ENCODE measurements at places on chromosomes 7 and 10.

DNA sequence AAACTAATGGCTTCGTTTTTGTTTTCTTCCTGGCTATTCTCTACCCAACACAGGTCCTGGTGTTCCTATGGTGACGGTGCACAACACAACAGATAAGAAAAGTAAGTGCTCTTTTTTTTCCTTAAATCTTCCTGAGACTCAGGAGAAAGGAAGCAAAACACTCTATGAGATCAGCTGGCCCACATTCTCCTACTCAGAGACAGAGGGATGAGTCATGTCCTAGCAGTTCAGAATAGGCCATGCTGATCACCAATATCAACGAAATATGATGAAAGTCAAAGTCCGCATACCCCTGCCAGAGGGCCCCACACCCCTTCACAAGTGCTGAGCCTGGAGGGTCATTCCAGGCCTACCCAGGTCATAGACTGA, 149.2 kb downstream of the PAXIP1 start:
- DNase-seq: no peak
- no peak overlapping the region for H3K4me3 ChIP-seq
- H3K36me3 ChIP-seq: no peaks in the 10 kb centered on the region

DNA sequence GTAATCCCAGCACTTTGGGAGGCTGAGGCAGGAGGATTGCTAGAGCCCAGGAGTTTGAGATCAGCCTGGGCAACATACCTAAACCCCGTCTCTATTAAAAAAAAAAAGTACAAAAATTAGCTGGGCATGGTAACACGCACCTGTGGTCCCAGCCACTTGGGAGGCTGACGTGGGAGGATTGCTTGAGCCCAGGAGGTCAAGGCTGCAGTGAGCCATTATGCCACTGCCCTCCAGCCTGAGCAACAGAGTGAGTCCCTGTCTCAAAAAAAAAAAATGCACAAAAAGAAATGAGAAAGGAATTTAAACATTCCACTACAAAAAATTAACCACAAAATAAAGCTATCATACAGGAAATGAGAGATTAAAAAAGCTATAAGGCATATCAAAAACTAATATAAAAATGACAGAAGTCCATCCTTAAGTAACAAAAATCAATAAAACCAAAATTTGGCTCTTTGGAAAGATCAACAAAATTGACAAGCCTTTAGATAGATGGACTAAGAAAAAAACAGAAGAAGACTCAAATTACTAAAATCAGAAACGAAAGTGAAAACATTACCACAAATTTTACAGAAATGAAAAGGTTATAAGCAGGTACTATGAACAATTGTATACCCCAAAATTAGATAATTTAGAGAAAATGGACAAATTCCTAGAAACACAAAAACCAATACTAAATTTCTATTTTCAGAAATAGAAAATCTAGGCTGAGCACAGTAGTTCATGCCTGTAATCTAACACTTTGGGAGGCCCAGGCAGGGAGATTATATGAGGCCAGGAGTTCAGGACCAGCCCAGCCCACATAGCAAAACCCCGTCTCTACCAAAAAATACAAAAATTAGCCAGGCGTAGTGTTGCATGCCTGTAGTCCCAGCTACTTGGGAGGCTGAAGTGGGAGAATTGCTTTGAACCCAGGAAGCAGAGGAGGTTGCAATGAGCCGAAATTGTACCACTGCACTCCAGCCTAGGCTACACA, 42.4 kb upstream of the NANOS1 start:
- no peak for DNase-seq
- H3K4me1 ChIP-seq: no peaks in the 10 kb centered on the region
- no peaks in the 10 kb centered on the region for H3K36me3 ChIP-seq
- H3K27me3 ChIP-seq: no peaks in the 10 kb centered on the region
- H3K4me3 ChIP-seq: no peak overlapping the region
- no peak overlapping the region for H3K27ac ChIP-seq

DNA sequence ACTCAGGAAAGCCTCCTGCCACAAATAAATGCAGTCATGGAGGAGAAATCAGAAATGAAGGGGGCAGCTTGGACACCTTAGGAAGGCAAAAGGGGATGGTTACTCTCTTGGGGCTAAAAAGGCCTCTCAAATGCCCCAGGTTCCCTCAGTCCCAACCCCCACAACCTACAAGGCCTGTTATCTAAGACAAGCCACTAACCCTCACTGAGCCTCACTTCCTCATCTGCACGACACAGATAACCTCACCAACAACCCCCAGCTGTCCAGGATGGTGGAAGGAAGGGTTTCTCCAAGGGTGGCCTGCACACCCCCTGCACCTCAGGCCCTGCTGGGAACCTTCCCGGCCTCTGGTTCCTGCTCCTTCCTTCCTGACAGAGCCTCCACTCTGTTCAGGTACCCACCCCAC, 29.2 kb downstream of the SORBS1 start:
- no peaks in the 10 kb centered on the region for H3K27me3 ChIP-seq
- no peak overlapping the region for H3K4me3 ChIP-seq
- H3K36me3 ChIP-seq: no peaks in the 10 kb centered on the region
- no peak for DNase-seq
- H3K27ac ChIP-seq: peak overlapping the region; percentile 43

DNA sequence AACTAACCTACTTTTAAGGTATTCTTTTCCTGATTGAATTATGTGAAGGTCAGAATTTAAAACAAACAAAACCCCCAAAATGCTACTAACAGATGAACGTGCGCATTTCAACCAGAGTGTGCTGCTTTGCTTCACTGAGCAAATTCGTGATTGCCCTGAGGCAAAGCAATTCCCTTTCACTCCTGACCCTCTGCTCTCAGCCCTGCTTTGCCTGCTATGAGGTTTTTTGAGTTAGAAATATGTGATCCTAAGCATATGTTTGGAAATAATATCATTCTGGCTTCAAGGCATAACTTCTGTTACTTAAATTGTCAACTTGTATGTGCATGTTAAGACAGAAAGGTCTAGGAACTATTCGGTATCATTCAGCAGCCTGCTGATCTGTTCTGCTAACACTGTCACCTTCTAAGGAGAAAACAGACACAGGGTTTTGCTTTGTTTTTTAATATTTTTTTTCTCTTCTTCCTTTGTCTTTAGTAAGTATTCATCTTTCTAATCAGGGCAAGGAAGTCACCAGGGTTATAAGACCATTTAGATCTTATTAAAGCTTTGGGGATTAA, 124.2 kb downstream of the GNAT3 start:
- H3K4me3 ChIP-seq: no peak overlapping the region
- H3K36me3 ChIP-seq: no peaks in the 10 kb centered on the region

DNA sequence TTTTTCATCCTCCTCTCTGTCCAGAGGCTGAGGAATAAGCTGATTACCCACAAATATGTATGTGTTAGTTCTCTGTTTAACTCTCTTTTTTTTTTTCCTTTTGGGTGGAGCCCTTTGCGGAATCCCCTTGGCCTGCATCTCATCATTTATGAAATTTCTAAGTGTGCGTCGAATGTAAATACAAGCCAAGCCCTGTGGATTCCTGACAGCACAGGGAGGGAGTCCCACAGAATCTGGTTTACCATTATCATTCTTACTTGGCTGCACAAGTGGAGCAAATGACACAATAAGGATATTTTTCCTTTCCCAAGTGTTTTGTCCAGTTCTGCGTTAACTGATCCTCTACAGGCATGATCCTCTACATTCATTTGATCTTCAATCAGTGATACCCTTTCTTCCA, 11.4 kb downstream of the STK31 start:
- H3K4me1 ChIP-seq: no peaks in the 10 kb centered on the region
- H3K36me3 ChIP-seq: no peaks in the 10 kb centered on the region
- H3K4me3 ChIP-seq: no peak overlapping the region
- no peak for DNase-seq

DNA sequence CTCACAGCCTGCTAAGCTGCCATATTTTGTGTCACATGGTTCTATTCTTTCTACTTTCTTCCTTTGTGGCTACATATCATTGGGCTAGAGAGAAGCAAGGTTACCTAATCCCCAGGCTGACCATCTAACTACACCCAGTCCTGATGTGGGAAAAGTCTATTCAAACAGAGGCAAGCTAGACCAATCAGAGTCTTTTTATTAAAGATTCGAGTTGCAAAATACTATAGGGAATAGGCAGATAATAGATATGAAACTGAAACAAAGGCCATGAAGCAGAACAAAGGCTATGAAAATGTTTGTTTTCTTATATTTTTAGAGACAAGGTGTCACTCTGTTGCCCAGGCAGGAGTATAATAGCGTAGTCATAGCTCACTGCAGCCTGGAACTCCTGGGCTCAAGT, 36.7 kb downstream of the MTERF1 start:
- no peak overlapping the region for H3K4me3 ChIP-seq
- no peak overlapping the region for H3K27ac ChIP-seq
- H3K36me3 ChIP-seq: no peaks in the 10 kb centered on the region
- DNase-seq: no peak
- H3K4me1 ChIP-seq: no peaks in the 10 kb centered on the region

DNA sequence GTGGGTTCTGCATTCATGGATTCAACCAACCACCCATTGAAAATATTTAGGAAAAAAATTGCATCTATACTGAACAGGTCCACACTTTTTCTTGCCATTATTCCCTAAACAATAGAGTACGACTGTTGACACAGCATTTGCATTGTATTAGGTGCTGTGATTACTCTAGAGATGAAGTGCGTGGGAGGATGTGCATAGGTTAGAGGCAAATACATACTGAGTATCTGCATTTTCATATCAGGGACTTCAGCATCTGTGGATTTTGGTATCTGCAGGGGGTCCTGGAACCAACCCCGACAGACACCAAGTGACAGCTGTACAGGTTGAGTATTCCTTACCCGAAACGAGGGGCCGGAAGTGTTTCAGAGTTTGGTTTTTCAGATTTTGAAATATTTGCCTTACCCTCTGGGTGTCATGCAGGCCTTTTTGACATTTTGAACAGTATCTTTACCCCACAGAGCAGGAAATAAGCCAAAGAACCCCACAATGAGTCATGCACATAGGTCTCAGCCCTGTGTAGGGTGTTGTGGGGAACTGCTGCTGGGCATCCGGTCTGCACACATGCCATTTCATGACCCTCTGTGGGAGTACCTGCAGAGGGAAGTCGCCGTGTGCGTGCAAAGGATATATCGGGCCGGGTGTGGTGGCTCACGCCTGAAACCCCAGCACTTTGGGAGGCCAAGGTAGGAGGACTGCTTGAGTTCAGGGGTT, 14.5 kb downstream of the NUDT5 start:
- peaks cover 3% of the 10 kb centered on the region for H3K36me3 ChIP-seq
- H3K4me1 ChIP-seq: no peaks in the 10 kb centered on the region
- H3K27ac ChIP-seq: no peak overlapping the region

DNA sequence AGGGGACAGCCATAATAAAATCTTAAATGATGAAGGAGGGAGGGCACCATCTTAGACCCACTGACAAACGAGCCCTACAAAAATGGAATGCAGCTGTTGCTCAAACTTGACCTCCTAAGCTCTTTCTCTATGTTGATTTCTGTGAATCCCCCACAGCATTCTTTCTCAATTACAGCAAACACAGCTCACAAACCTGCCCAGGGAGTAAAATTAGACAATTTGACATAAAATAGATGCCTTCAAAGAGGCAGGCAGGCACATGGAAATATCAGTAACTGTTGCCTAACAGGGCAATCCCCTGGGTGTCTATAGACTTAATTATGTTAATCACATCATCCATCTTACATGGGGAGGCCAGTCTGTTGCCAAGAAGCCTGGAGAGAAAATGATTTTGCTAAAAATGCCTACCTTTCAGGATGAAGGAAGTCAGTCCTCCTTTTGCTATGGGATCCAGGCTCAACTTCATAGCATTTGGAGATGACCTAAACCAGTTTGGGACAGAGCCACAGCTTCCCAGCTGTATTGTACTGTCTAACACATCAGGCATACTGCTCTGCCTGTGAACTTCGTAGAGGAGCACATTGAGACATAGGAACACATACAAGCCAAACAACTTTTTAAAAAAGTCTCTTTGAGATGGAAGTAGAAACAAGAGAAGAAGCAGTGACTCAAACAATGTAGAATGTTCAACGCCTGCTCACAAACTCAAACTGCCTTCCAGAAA, 1177.4 kb downstream of the SORCS1 start:
- H3K27me3 ChIP-seq: no peaks in the 10 kb centered on the region
- no peak overlapping the region for H3K27ac ChIP-seq
- no peaks in the 10 kb centered on the region for H3K36me3 ChIP-seq
- no peaks in the 10 kb centered on the region for H3K4me1 ChIP-seq

- H3K4me3 ChIP-seq: no peak overlapping the region
- no peak for DNase-seq
- H3K36me3 ChIP-seq: no peaks in the 10 kb centered on the region
- H3K27ac ChIP-seq: peak overlapping the region; percentile 10
- peaks cover 11% of the 10 kb centered on the region for H3K27me3 ChIP-seq
Measured at GRCh38 chr7:26853788-26854393, 10.5 kb downstream of the SKAP2 start.

GRCh38 chr10:124081547-124082140, 11.8 kb downstream of the CHST15 start:
- DNase-seq: no peak
- H3K4me3 ChIP-seq: no peak overlapping the region
- H3K27ac ChIP-seq: no peak overlapping the region
- no peaks in the 10 kb centered on the region for H3K36me3 ChIP-seq
- no peaks in the 10 kb centered on the region for H3K27me3 ChIP-seq

DNA sequence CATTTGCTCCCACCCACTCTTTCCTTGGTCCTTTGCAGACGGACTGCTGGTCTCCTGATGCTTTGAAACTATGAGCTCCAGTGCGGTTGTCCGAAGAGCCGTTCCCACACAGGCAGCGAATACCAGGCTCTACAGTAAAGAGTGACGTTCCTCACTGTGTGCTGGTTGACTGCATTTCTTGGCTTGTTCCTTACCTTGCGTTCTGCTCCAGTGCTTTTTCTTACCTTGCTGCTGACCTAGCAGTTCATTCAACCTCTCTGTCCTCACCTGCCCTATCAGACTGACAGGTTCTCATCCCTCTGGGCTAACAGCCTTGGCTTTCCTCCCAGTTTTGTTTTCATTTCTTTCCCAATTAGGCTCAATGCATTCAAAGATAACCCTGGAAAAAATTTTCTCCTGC, 214.8 kb downstream of the TMEM178B start:
- DNase-seq: no peak
- H3K4me1 ChIP-seq: no peaks in the 10 kb centered on the region
- no peaks in the 10 kb centered on the region for H3K36me3 ChIP-seq
- H3K4me3 ChIP-seq: no peak overlapping the region
- no peak overlapping the region for H3K27ac ChIP-seq

- H3K27me3 ChIP-seq: no peaks in the 10 kb centered on the region
- H3K27ac ChIP-seq: no peak overlapping the region
- DNase-seq: no peak
- no peaks in the 10 kb centered on the region for H3K36me3 ChIP-seq
Measured at GRCh38 chr7:35848725-35849124, 47.9 kb downstream of the SEPTIN7 start.

- no peak overlapping the region for H3K27ac ChIP-seq
- peaks cover 2% of the 10 kb centered on the region for H3K4me1 ChIP-seq
- H3K4me3 ChIP-seq: no peak overlapping the region
Measured at GRCh38 chr10:16737420-16737819, 79.8 kb downstream of the RSU1 start.

GRCh38 chr10:131446171-131446570, 134.7 kb upstream of the TCERG1L start:
- no peak overlapping the region for H3K4me3 ChIP-seq
- DNase-seq: no peak
- H3K36me3 ChIP-seq: no peaks in the 10 kb centered on the region
- H3K27ac ChIP-seq: no peak overlapping the region
- H3K27me3 ChIP-seq: peaks cover 6% of the 10 kb centered on the region

Measured in psoas muscle (tissue), 8 donors.